Fibroblast of mammary gland (primary cell): ENCODE measurements at places on chromosomes 12 and 14.

- no peak for DNase-seq
These were observed 2.7 kb downstream of the CIROP start for GRCh38 chr14:23101986-23102625.

GRCh38 chr14:100392356-100392755 is 69.2 kb downstream of the SLC25A47 start:
- DNase-seq: peak; percentile 69

- no peak for DNase-seq
These were observed 19.2 kb downstream of the OAS2 start for GRCh38 chr12:112997506-112997905.

DNA sequence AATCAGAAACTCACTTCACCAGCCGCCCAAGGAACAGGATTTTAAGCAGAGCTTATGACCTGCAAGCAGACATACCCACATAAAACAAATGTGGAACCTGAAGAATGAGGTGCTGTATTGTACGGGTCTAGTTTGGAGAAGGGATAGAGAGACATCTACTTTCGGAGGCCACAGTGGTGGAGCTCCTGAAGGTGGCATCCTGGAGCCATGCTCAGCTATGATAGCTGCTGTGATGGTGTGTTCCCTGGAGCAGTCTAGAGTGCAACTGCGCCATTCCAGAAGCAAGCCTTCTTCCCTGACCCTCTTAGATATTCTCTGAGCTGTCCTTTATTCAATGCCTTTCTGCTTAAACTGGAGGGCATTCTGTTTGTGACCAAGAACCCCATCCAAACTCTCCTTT is 402.6 kb downstream of the FUT8 start:
- DNase-seq: no peak

- DNase-seq: no peak
These were observed 19.0 kb downstream of the ZDHHC22 start for GRCh38 chr14:77122526-77123125.

DNA sequence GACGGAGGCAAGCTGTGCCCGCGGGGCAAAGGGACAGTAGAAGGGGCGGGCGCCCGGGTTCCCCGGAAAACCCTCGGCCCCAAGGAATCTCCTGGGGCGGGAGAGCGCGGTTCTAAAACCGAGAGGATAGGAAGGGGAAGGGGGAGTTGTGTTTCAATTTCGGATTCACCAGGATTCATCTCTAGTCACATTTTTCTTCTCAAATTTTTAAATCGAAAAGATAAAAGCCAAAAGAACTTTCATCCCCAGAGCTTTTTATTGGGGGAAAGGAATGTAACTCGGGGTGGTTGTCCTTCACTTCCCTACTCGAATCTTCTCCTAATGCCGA is 1.4 kb downstream of the BMP4 start:
- no peak for DNase-seq

DNA sequence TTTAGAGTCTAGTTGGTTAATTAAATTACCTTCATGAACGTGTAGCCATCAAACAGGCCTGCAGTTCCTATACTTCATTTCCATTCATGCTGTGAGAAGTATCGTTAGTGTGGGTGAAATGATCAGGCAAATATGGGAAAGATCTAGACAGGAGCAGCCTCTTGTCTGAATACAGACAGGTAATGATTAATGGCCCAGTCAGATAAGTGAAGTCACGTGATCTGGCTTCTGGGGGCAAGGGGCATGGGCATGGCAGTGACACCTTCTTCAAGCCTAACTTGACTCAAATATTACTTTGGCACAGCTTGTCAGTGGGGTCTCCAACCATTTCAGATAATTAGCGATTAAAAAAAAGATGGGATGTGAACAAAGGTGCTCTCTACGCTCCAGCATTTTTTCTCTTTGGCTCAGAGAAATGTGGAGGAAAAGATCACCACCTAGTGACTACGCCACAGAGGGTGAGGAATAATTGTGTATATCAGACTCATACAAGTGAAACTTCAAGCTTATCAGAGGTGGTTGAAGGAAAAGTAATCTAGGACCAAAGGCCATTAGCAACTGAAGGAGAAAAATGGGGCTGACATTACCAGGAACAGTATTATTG is 17.8 kb downstream of the GUCY2C start:
- DNase-seq: no peak

GRCh38 chr14:35352274-35353233 is 52.0 kb downstream of the NFKBIA start:
- DNase-seq: no peak

- DNase-seq: peak; percentile 31
These were observed 272.6 kb downstream of the FOXG1 start for GRCh38 chr14:29039171-29039570.

GRCh38 chr14:36217732-36218131 is 41.2 kb upstream of the PTCSC3 start:
- peak; percentile 35 for DNase-seq

DNA sequence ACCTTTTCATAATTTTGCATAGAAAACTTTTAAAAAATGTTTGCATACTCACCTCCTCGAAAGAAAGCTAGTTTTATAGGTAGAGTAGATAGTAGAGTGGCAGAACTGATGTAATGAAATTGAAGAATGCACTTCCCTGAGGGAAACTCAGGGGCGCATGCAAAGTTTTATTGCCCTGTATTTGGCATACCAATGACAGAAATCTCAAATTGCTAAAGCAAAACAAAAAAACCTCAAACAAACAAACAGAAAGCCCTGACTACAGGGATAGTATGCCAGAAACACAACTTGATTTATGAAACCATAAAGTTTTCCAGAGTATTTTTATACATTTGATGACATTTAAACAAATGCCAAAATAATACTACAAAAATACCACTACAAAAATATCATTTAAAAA is 1.8 kb downstream of the RASSF9 start:
- no peak for DNase-seq

- DNase-seq: peak; percentile 7
These were observed 51.4 kb downstream of the GRIP1 start for GRCh38 chr12:66627270-66627987.

- DNase-seq: no peak
These were observed 4.8 kb upstream of the GLT8D2 start for GRCh38 chr12:104054681-104055346.

- DNase-seq: peak; percentile 59
These were observed 21.6 kb upstream of the TMEM229B start for GRCh38 chr14:67510121-67510520.

GRCh38 chr12:72957454-72957853 is 685.3 kb downstream of the TRHDE start:
- no peak for DNase-seq

- DNase-seq: no peak
These were observed 280.5 kb downstream of the VRK1 start for GRCh38 chr14:97077687-97078086.

GRCh38 chr12:14782756-14783155 is 20.5 kb downstream of the WBP11 start:
- DNase-seq: no peak

- DNase-seq: no peak
These were observed 964.1 kb downstream of the TMEM121 start for GRCh38 chr14:106490442-106490841.

DNA sequence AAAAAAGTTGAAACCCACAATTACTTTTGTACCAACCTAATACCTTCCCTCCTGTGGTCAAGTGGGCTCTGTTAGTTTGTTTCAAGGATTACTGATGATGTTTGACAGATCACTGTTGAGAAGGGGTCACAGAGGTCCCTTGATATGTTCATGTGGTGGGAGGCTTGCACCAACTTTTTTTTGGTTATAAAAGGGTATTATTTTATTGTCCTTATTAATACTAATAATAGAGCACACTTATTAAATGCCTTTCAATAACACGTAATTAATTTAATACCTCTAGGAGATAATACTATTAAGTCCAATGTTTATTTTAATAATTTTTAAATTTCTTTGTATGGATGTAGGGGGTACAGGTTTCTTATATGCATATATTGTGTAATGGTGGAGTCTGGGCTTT is 4.4 kb downstream of the UBE3B start:
- no peak for DNase-seq

- no peak for DNase-seq
These were observed 20.5 kb downstream of the SLC11A2 start for GRCh38 chr12:51005671-51006070.

GRCh38 chr12:70353780-70354660 is 12.1 kb upstream of the KCNMB4 start:
- no peak for DNase-seq

- no peak for DNase-seq
These were observed 21.3 kb downstream of the LRCOL1 start for GRCh38 chr12:132588821-132589669.

GRCh38 chr14:94049625-94050023 is 23.5 kb downstream of the OTUB2 start:
- no peak for DNase-seq

GRCh38 chr12:117900561-117900960 is 68.2 kb downstream of the KSR2 start:
- DNase-seq: peak; percentile 30

DNA sequence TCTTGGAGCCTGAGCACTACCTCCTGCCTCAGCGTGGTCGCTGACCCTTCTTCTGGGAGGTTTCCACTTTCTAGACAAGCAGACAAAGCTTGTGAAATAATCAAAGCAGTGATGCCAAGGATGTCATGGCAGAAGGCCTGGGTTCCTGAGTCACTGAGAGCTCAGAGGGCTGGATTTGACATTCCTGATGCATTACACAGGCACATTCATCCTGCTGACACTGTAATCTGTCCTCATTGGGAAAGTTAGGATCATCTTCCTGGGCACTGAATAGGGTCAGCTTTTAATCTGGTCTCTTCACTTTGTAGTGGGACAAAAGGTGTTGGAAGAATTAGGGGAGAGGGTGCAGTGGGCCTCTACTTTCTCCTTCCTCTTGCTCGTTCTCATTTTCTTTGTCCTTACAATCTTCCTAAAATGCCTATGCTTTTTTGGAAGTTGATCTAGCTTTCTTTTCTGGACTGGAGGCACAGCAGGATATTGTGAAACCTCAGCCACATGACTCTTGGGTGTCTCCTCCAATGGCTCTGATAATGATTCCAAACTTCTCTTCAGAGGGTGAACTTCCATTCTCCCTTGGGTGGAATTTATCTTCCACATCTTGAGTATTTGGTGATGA is 29.6 kb downstream of the EEA1 start:
- DNase-seq: peak; percentile 100

DNA sequence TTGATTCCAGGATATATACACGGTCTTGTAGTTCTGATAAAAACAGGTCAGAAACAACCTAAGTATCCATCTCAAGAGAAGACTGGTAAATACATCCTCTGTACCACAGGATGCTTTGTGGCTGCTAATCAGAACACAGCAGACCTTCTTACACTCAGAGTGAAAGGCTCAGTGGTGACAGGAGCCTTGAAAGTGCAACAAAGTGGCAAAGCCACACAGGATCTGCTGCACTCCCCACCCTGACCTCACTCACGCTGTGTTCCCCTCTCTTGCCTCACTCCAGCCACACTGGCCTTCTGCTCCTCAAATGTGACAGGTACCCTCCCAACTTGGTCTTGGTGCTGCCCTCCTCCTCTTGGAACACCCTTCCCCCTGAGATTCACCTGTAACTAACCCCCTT is 98.1 kb upstream of the GRIP1 start:
- DNase-seq: no peak

GRCh38 chr14:54739514-54739913 is 163.1 kb downstream of the GCH1 start:
- no peak for DNase-seq

GRCh38 chr14:77041881-77042545 is 13.5 kb upstream of the IRF2BPL start:
- DNase-seq: peak; percentile 97

DNA sequence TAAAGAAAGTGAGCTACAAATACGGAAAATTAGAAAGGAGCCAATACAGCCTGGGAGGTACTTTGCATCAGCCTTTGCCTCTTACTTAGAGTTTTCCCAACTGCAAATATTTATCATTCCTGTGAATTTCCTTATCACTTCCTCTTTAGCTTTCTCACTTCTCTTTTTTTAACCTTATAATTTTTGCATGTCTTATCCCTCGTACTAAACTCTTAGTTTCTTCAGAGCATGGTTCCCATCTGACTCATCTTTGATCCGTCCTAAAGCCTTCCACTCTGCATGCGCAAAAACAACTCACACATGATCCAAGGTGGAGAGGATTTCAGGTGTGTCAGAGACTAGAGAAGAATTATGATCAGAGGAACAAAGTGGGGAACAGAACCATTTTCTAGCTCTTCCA is 9.6 kb upstream of the SNAPC1 start:
- no peak for DNase-seq

GRCh38 chr12:53996240-53997203 is 3.4 kb upstream of the HOXC9 start:
- DNase-seq: no peak

- no peak for DNase-seq
These were observed 5.2 kb upstream of the NRDE2 start for GRCh38 chr14:90336985-90337384.

DNA sequence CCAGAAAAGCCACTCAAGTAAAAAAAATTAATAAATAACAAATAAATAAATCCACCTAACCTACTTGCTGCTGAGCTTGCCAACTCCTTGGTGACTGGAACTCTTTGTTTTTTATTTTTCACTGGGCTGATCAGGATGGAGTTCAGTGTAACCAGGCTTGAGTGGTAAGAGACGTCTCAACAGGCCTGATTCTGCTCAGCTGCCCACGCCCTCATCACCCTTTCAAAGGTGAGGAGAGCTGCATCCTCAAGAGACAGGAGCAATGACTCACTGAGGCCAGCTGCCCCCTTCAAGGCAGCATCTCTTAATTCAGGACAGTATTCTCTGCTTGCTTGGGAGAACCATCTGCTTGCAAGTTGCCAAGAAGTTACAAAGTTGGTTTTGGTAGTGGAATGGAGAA is 111.9 kb upstream of the CPM start:
- DNase-seq: peak; percentile 41

DNA sequence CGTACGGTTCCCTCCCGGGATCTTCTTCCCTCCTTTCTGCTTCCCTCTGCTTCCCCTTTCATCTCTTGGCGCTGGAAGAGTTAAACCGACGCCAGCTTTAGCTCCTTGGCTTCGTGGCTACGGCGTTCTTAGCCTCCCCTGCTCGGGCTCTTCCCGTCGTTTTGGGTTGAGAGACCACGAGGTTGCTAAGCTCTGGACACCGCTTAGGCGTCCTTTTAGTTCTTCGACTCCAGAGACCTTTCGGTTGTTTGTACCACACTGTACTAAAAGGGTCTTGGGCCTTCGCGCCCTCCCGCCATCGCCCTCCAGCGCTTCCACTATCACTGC is 545 bp downstream of the CPSF2 start:
- DNase-seq: peak; percentile 29

- DNase-seq: peak; percentile 61
These were observed 7.9 kb downstream of the SETD1B start for GRCh38 chr12:121811434-121812319.
